ENCODE measurements at places on chromosomes 2 and 18.

DNA sequence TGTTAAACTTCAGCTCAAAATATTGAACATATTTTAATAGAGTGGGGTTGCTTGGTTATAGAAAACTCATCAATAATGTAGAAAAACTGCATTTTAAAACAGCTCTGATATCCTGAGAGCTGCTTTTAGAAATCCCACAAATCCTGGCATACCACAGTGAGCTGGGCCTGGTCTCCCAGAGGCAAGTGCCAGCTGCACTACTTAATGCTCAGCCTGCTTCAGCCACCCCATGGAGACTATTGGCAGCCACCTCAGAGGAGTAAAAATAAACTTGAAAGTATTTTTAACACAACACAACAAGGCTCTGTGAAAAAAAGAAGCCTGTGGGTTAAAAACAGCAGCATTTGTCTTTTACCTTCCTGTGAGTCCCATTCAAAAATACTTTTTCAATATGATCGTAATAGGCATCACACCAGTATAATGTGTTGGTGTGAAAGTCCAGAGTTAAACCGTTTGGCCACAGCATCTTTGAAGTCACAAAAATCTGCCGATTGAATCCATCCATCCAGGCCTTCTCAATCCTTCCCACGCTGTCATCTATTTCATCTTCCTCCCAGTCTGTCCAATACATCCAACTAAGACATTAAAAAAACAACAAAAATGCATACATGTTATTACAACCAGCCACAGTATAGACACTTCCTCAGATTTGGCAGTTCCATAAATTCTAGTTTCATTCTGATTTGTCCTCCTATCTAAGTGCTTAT lies 1115.3 kb downstream of the LRP1B start:
- no peaks in the 10 kb centered on the region for H3K4me1 ChIP-seq
- H3K4me3 ChIP-seq, result no peak overlapping the region
- H3K27me3 ChIP-seq, result no peaks in the 10 kb centered on the region

DNA sequence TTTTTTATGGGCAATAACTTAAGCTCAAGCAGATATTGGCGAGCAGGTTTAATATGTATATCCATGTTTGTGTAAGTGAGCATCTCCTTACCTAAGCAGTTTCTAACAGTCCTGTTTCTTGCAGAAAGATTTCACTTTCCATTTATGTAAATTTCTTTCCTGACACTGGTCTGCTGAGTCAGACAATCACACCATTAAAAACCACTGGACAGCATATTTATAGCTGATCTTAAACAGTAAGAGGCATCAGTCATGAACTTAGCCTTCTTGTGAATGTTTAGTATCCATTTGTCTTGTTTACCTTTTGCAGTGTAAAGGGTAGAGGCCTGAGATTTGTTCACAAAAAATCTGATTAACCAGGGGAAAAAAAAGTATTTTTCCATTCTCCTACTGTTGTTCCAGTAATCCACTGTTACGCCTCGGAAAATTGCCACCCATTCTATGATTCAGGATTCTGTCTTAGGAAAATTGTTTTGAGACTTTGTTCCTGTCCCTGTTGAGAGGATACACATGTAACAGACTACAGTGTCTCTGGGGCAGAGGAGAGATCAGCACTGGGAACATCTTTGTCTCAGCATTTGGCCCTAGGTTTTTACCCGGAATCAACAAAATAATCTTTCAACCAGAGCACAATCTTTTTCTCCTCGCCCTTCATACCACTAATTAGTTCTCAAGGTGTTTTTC lies 521.0 kb upstream of the NRP2 start:
- no peaks in the 10 kb centered on the region for H3K27me3 ChIP-seq
- H3K27ac ChIP-seq, result no peak overlapping the region
- no peak for DNase-seq
- H3K36me3 ChIP-seq, result peaks cover 5% of the 10 kb centered on the region
- no peaks in the 10 kb centered on the region for H3K4me1 ChIP-seq

DNA sequence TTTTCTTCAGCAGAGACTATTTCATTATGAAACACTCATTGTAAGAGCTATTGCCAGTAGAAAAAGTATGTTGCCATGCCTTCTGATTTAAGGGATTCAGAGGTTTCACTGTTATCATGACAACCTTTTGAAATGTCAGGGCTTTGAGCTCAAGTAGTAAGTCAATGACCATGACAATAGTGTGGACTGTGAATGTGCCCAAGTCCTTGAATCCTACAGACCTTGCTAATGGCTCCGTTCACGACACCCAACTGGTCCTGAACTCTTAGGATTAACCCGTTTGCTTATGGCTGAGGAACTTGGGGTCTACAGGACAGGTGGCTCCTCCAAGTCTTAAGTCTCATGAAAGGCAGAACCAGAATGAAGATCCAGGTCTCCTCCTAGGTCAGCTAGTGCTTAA lies 17.6 kb upstream of the KIDINS220 start:
- no peaks in the 10 kb centered on the region for H3K27me3 ChIP-seq
- H3K4me1 ChIP-seq, result peaks cover 2% of the 10 kb centered on the region
- no peak overlapping the region for H3K27ac ChIP-seq
- no peak for DNase-seq
- peaks cover 20% of the 10 kb centered on the region for H3K36me3 ChIP-seq

- H3K27me3 ChIP-seq, result no peaks in the 10 kb centered on the region
- no peaks in the 10 kb centered on the region for H3K4me1 ChIP-seq
- no peak overlapping the region for H3K4me3 ChIP-seq
- no peaks in the 10 kb centered on the region for H3K36me3 ChIP-seq
- no peak overlapping the region for H3K27ac ChIP-seq
These were observed 155.7 kb downstream of the INHBB start for GRCh38 chr2:120501591-120501990.

GRCh38 chr2:129369437-129369836 lies 610.0 kb upstream of the RAB6C start:
- H3K36me3 ChIP-seq, result no peaks in the 10 kb centered on the region
- DNase-seq, result no peak
- H3K4me1 ChIP-seq, result no peaks in the 10 kb centered on the region
- H3K27ac ChIP-seq, result no peak overlapping the region
- no peak overlapping the region for H3K4me3 ChIP-seq

- DNase-seq, result no peak
- no peak overlapping the region for H3K4me3 ChIP-seq
- H3K27ac ChIP-seq, result no peak overlapping the region
- no peaks in the 10 kb centered on the region for H3K27me3 ChIP-seq
These were observed 28.2 kb downstream of the CALCRL start for GRCh38 chr2:187419808-187420207.

GRCh38 chr2:236177604-236177966 lies 9.4 kb upstream of the GBX2 start:
- H3K36me3 ChIP-seq, result no peaks in the 10 kb centered on the region
- no peak for DNase-seq
- peaks cover 24% of the 10 kb centered on the region for H3K4me1 ChIP-seq
- H3K27ac ChIP-seq, result no peak overlapping the region

DNA sequence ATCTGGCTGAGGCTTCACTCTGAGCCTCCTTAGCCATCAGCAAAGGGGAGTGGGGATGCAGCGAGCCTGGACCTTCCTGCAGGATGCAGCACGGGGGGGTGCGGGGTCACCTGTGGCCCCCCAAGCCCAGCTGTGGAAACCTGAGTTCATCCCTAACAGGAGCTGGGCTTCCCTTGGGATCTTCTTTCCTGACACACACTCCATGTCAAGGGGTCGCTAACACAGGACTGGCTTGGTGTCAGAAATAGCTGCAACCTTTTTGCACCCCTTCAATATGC lies 174.7 kb downstream of the RTP5 start:
- DNase-seq, result no peak
- H3K4me1 ChIP-seq, result no peaks in the 10 kb centered on the region
- H3K4me3 ChIP-seq, result no peak overlapping the region

GRCh38 chr2:169137924-169138323 lies 68.6 kb downstream of the DHRS9 start:
- H3K27ac ChIP-seq, result no peak overlapping the region
- no peaks in the 10 kb centered on the region for H3K27me3 ChIP-seq
- no peak for DNase-seq
- H3K36me3 ChIP-seq, result no peaks in the 10 kb centered on the region
- no peaks in the 10 kb centered on the region for H3K4me1 ChIP-seq

DNA sequence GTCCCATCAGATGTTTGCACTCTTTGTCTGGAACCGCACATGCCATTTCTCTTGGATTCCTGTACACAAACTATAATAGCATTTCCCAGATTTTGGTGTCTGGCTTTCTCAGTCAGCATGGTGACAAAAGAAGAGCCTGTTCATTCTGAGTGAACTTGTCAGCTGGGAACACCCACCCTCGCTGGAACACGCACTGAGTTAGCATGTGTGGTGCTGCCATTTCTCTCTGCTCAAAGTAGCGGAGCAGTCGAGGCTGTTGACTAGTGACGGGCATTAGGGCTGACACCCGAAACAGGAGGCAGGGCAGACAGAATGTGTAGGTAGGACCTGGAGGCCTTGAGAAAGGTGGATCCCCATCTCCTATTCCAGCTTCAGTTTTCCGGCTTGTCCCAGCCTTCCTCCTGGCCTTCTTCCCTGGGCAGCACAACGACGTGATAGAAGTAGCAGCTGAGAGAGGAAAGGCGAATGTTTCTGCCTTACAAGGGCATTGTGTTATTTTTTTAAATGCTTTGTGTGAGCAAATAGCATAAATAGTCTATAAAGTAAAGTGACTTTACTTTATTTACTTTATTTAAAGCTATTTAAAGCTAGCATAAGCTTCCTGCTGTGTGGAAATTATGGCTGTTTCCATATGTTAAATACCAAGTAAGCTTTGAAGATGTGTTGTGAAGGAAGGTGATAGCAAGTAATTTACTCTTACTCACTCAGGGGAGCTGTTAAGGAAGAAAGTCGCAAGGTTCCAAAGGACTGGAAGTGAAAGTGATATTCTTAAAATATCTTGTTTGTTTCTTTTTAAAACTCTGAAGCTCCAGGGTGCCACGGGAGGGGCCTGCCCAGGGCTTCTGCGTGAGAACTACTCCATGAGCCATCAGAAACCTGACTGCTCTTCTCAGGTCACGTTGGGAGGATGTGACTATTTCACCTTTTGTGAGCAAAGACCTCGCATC lies 272.6 kb downstream of the NEDD4L start:
- no peak for DNase-seq
- peaks cover 13% of the 10 kb centered on the region for H3K4me1 ChIP-seq
- H3K27me3 ChIP-seq, result no peaks in the 10 kb centered on the region
- no peak overlapping the region for H3K4me3 ChIP-seq

DNA sequence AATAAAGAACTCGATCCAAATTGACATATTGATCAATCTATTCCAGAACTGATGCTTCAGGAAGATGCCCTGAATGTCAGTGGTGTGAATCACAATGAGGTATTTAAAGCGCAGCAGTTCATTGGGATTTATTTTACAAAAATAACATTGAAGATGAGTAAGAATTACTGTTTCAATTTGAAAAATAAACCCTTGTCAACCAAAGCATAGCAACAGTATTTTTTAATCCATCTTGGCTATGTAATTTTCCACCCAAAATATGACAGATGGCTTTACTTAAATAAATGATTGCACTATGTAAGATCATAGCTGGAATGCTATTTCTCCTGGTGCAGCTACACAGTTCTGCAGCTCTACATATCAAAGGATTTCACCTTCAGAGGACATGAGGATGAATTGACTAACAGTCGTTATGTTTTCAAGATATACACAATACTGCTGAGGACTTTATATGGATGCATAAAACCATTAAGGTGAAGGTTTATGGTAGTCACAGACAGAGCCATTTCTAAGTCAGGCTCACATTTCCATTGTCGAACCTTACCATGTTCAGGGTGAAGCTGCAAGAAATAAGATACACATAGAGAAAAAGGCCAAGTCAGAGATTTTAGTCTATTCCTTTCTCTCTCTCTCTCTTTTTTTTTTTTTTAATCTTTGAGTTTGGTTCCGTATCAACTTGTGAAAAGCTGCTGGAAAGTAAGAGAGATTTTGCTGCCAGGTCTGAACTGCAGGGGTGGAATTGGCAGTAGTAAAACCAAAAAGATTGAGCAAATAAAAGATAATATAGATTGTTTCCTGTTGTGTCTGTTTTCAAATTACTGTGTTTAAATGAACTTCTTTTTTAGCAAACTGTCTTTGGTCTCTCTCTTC lies 398.0 kb upstream of the CDH20 start:
- no peaks in the 10 kb centered on the region for H3K4me1 ChIP-seq
- no peak overlapping the region for H3K27ac ChIP-seq
- no peak overlapping the region for H3K4me3 ChIP-seq
- H3K27me3 ChIP-seq, result no peaks in the 10 kb centered on the region
- no peak for DNase-seq

- no peaks in the 10 kb centered on the region for H3K27me3 ChIP-seq
- no peak overlapping the region for H3K4me3 ChIP-seq
- H3K4me1 ChIP-seq, result peaks cover 98% of the 10 kb centered on the region
- no peaks in the 10 kb centered on the region for H3K36me3 ChIP-seq
These were observed 118.2 kb downstream of the SPTBN1 start for GRCh38 chr2:54574107-54574859.

DNA sequence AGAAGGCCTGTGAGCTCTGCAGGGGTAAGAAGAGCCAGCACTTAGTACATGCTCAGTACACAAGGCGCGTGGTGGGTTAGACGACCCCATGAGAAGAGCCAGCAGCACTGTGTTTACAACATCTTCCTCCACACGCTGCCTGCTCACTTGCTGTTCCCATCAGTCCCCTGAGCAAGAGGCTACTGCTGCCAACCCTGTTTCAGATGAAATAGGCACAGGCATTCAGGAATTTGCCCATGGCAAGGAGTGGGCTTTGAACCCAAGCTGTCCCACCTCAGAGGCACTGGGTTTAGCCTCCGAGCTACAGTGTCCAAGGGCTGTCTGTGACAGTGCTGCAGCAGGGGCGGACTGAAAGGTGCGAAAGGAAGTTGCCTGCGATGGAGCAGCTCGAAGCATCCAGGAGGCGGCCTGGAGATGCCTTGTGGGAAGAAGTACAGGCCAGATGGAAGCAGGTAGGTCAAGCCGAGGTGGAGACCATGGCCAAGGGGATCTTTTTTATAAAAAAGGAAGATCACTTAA lies 121.5 kb upstream of the PXDN start:
- no peaks in the 10 kb centered on the region for H3K4me1 ChIP-seq
- H3K4me3 ChIP-seq, result no peak overlapping the region
- H3K27ac ChIP-seq, result no peak overlapping the region
- no peak for DNase-seq

DNA sequence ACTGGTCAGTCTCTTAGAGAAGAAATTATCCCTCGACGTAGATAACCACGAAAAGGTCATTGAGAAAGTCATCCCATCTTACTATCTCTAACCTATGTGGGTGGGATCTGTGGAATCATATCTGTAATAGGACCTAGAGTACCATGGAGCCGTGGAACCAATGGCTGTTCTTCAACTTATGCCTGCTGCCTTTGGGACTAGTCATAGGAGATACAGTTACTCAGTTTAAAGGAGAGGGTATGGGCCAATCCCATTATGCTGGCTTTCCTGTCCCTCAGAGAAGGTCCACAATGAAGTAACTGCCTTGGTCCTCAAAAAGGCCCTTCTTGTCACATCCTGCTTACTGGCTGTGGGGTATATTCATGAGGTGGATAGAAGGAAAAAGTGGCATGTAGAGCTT lies 77.5 kb downstream of the FEZ2 start:
- H3K27ac ChIP-seq, result no peak overlapping the region
- peaks cover 18% of the 10 kb centered on the region for H3K36me3 ChIP-seq
- H3K4me3 ChIP-seq, result no peak overlapping the region
- no peaks in the 10 kb centered on the region for H3K4me1 ChIP-seq
- H3K27me3 ChIP-seq, result no peaks in the 10 kb centered on the region

Data from esophagus squamous epithelium (tissue), 5 donors.